ENCODE measurements at places on chromosomes 13 and 19.

- no peak for DNase-seq
- H3K27ac ChIP-seq, result no peak overlapping the region
- no peak overlapping the region for H3K4me3 ChIP-seq
- peaks cover 3% of the 10 kb centered on the region for H3K4me1 ChIP-seq
- no peaks in the 10 kb centered on the region for H3K27me3 ChIP-seq
Measured at GRCh38 chr13:44388427-44389059, 14.9 kb downstream of the SERP2 start.

- H3K36me3 ChIP-seq, result no peaks in the 10 kb centered on the region
- no peaks in the 10 kb centered on the region for H3K27me3 ChIP-seq
- H3K27ac ChIP-seq, result no peak overlapping the region
- H3K4me1 ChIP-seq, result peaks cover 6% of the 10 kb centered on the region
- no peak for DNase-seq
- H3K4me3 ChIP-seq, result no peak overlapping the region
Measured at GRCh38 chr13:33172400-33172799, 113.2 kb downstream of the STARD13 start.

GRCh38 chr13:27977476-27978300 is 8.6 kb upstream of the CDX2 start:
- no peak overlapping the region for H3K4me3 ChIP-seq
- no peaks in the 10 kb centered on the region for H3K36me3 ChIP-seq
- H3K4me1 ChIP-seq, result no peaks in the 10 kb centered on the region
- H3K27ac ChIP-seq, result no peak overlapping the region
- no peaks in the 10 kb centered on the region for H3K27me3 ChIP-seq

GRCh38 chr19:58279042-58279924 is 528 bp downstream of the ZNF8 start:
- peak overlapping the region; percentile 83 for H3K4me3 ChIP-seq
- no peaks in the 10 kb centered on the region for H3K27me3 ChIP-seq
- peaks cover 4% of the 10 kb centered on the region for H3K4me1 ChIP-seq
- peaks cover 2% of the 10 kb centered on the region for H3K36me3 ChIP-seq

DNA sequence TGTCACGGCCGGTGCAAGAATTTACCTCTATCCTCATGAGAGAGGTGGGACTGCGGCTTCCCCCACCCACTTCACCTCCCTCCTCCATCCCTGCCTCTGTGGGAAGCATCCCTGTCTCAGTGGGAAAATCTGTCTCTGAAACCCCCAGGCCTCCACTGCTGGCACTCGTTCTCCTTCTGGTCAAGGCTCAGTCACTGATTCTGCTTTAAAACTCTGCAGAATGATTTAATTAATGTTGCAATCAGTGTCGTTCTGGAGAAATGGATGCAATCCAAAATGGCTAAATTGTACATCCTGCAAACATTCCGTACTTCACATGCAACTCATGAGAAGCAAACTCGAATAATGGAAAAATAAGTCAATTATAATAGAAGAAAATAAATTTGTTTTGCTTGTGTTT is 5.6 kb downstream of the RASL11A start:
- no peaks in the 10 kb centered on the region for H3K36me3 ChIP-seq
- no peak overlapping the region for H3K27ac ChIP-seq
- no peak overlapping the region for H3K4me3 ChIP-seq
- H3K27me3 ChIP-seq, result no peaks in the 10 kb centered on the region
- DNase-seq, result no peak
- peaks cover 9% of the 10 kb centered on the region for H3K4me1 ChIP-seq

DNA sequence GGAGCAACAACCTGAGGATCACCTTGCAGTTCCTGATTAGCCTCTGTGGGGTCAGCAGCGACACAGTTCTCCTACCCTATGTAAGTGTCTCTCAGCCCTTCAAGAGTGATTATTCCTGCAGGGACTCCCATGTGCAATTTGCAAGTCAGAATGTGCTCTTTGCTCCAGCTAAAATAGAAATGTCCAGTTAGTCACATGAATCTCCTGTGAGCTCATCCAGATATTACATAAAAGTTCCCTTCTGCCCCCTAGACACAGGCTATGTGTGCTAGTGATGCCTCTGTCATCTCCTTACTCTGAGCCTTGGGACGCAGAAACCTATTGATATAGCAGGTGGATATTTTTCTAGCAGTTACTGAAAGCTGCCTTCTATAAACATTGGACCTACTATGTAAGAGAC is 105.5 kb downstream of the ZAR1L start:
- H3K27ac ChIP-seq, result no peak overlapping the region
- no peaks in the 10 kb centered on the region for H3K4me1 ChIP-seq
- no peak for DNase-seq
- H3K36me3 ChIP-seq, result no peaks in the 10 kb centered on the region
- no peaks in the 10 kb centered on the region for H3K27me3 ChIP-seq
- H3K4me3 ChIP-seq, result no peak overlapping the region

DNA sequence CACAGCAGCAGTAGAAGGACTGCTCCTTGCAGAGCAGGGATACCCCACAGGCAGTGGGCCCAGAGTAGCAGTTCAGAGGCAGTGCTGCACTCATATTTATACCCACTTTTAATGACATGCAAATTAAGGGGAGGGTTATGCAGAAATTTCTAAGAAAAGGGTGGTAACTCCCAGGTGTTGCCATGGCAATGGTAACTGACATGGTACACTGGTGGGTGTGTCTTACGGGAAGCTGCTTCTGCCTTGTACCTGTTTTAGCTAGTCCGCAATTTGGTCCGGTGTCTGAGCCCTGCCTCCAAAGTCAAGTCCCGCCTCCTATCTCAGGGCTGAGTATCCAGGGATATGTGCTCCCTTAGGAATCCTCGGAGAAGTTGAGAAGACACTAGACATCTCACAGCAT is 79.2 kb upstream of the UQCRFS1 start:
- no peak for DNase-seq
- no peak overlapping the region for H3K27ac ChIP-seq
- H3K27me3 ChIP-seq, result peaks cover 27% of the 10 kb centered on the region
- no peaks in the 10 kb centered on the region for H3K4me1 ChIP-seq
- H3K4me3 ChIP-seq, result no peak overlapping the region

- H3K27me3 ChIP-seq, result no peaks in the 10 kb centered on the region
- no peak overlapping the region for H3K27ac ChIP-seq
- no peak overlapping the region for H3K4me3 ChIP-seq
- DNase-seq, result no peak
- H3K4me1 ChIP-seq, result no peaks in the 10 kb centered on the region
- H3K36me3 ChIP-seq, result no peaks in the 10 kb centered on the region
Measured at GRCh38 chr13:101552786-101553185, 100.3 kb downstream of the ITGBL1 start.

- H3K4me1 ChIP-seq, result no peaks in the 10 kb centered on the region
- H3K27ac ChIP-seq, result no peak overlapping the region
- no peak for DNase-seq
- H3K4me3 ChIP-seq, result no peak overlapping the region
- H3K36me3 ChIP-seq, result no peaks in the 10 kb centered on the region
Measured at GRCh38 chr13:105634059-105634458, 901.4 kb downstream of the EFNB2 start.

- H3K27me3 ChIP-seq, result no peaks in the 10 kb centered on the region
- peak overlapping the region; percentile 7 for H3K27ac ChIP-seq
- peaks cover 21% of the 10 kb centered on the region for H3K4me1 ChIP-seq
- H3K36me3 ChIP-seq, result no peaks in the 10 kb centered on the region
Measured at GRCh38 chr19:48685583-48685982, 10.2 kb upstream of the FUT2 start.

GRCh38 chr13:94305463-94305862 is 174.0 kb downstream of the DCT start:
- H3K36me3 ChIP-seq, result no peaks in the 10 kb centered on the region
- no peak for DNase-seq
- no peak overlapping the region for H3K27ac ChIP-seq

DNA sequence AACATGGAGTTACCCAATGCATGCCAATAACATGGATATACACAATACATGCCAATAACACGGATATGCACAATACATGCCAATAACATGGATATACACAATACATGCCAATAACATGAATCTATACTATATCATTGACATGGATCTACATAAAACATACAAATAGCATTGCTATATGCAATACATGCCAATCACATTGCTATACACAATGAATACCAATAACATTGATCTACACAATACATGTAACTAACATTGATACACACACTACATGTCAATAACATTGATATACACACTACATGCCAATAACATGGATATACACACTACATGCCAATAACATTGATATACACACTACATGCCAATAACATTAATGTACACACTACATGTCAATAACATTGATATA is 932 bp upstream of the PIP5K1C start:
- DNase-seq, result no peak
- peaks cover 11% of the 10 kb centered on the region for H3K4me1 ChIP-seq
- H3K4me3 ChIP-seq, result no peak overlapping the region
- H3K27me3 ChIP-seq, result no peaks in the 10 kb centered on the region

DNA sequence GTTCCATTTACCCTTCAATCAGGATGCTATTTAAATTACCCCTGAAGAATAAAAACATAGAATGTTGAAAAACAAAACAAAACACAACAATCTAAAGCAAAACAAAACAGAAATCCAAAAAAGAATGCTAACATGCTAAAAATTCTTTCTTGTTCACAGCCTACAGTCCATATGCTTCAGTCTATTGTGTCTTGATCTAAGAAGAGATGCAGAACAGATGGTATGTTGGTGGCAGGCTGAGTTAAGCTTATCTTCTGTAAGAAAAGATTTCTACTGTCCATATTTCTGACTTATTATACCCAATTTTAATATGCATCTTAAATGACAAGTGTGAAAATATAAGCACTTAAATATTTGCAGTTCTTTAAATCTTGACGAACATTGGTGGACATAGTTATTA is 356.1 kb upstream of the SLITRK1 start:
- no peaks in the 10 kb centered on the region for H3K4me1 ChIP-seq
- H3K4me3 ChIP-seq, result no peak overlapping the region
- DNase-seq, result no peak
- no peaks in the 10 kb centered on the region for H3K27me3 ChIP-seq

DNA sequence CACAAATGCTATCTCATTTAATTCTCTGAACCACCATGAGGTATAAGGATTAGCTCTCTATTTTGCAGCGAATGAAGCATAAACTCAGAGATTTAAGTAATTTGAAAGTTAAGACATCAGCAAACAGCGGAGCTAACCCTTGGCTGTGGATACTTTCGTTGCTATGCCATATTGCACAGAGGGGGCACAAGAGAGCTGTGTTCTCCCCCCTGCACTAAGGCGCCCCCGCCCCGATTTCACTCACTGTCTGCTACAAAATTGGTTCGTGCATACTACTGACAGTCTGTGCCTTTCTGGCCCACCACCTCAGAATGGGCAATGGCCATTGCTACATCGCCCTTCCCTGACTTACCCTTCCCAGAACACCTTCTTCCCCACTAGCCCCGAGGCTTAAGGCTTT is 105.7 kb upstream of the OBI1 start:
- no peak for DNase-seq
- no peaks in the 10 kb centered on the region for H3K36me3 ChIP-seq
- no peaks in the 10 kb centered on the region for H3K4me1 ChIP-seq
- no peak overlapping the region for H3K4me3 ChIP-seq
- no peak overlapping the region for H3K27ac ChIP-seq
- H3K27me3 ChIP-seq, result peaks cover 33% of the 10 kb centered on the region

GRCh38 chr13:46783504-46783903 is 13.5 kb downstream of the ESD start:
- peaks cover 43% of the 10 kb centered on the region for H3K36me3 ChIP-seq
- no peaks in the 10 kb centered on the region for H3K4me1 ChIP-seq
- no peaks in the 10 kb centered on the region for H3K27me3 ChIP-seq
- no peak for DNase-seq
- H3K27ac ChIP-seq, result no peak overlapping the region

DNA sequence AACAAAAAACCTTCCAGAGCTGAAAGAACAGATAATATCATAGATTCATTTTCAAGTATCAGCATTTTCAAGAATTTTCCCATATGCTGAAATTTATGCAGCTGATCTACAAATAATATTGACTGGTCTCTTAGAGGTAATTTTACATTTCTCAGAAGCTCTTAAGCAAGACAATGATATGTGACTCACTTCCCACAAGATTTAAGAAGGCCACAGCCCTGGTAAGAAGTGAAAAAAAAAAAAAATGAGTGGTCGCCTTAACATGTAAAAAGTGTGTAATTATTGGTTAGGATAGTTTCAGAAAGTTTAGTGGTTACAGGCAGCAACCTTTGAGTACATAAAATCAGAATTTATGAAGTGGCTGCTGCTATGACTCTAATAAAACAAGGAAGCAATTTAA is 54.5 kb downstream of the NUFIP1 start:
- no peaks in the 10 kb centered on the region for H3K4me1 ChIP-seq
- H3K27ac ChIP-seq, result no peak overlapping the region
- no peak overlapping the region for H3K4me3 ChIP-seq
- H3K36me3 ChIP-seq, result no peaks in the 10 kb centered on the region
- no peak for DNase-seq
- no peaks in the 10 kb centered on the region for H3K27me3 ChIP-seq

DNA sequence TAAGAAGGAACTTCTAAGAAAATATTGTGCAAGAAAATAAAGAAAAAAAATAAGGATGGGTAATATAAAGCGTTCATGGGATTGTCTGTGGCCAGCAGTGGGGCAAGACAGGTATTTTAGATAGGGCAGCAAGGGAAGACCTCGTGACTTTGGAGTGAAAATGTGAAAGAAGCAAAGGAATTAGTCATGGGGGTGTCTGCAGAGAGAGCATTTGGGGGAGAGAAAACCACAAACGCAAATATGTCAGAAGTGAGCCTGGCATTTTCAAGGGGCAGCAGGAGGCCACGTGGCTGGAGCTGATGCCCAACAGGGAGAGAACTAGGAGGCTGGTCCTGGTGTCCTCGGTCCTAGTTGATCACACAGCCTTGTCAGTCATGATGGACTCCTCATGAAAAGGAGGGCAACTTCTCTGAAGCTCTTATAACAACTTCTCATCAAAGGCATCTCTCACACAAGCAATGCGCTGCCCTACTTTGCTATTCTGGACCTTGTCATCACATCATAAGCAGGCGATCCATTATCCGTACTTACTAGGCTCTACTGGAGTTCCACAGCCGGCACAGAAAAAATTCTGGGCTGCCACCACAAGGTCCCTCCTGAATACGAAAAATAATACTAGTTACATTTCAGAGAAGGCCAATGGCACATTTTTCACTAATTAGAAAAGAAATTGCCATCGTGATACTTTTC is 31.0 kb downstream of the RUBCNL start:
- H3K4me3 ChIP-seq, result no peak overlapping the region
- H3K27ac ChIP-seq, result no peak overlapping the region
- no peaks in the 10 kb centered on the region for H3K27me3 ChIP-seq
- H3K4me1 ChIP-seq, result peaks cover 6% of the 10 kb centered on the region
- no peaks in the 10 kb centered on the region for H3K36me3 ChIP-seq

All from HCT116 (cell line).